ENCODE measurements at places on chromosomes 13 and 19.

DNA sequence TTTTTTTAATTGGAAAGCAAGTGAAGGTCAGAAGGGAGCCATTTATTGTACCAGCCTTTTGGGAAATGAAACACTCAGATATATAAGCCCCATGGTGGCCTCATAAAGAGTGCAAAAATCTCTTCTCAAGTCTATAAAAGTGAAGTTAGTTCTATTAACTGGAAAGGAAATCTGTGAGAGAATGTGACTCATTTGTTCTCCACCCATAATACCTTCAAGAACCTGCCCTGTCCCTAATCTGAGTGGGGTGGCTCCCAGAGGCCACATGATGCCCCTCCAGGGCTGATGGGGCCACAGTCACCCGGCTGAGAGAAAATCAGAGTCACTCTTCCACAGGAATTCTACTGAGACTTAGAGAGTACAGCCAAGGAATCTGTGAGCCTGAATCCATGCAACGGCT is 65.8 kb upstream of the SERP2 start:
- DNase-seq = no peak

- peak; percentile 36 for DNase-seq
Observed at GRCh38 chr19:29714371-29714952, 599 bp downstream of the C19orf12 start.

DNA sequence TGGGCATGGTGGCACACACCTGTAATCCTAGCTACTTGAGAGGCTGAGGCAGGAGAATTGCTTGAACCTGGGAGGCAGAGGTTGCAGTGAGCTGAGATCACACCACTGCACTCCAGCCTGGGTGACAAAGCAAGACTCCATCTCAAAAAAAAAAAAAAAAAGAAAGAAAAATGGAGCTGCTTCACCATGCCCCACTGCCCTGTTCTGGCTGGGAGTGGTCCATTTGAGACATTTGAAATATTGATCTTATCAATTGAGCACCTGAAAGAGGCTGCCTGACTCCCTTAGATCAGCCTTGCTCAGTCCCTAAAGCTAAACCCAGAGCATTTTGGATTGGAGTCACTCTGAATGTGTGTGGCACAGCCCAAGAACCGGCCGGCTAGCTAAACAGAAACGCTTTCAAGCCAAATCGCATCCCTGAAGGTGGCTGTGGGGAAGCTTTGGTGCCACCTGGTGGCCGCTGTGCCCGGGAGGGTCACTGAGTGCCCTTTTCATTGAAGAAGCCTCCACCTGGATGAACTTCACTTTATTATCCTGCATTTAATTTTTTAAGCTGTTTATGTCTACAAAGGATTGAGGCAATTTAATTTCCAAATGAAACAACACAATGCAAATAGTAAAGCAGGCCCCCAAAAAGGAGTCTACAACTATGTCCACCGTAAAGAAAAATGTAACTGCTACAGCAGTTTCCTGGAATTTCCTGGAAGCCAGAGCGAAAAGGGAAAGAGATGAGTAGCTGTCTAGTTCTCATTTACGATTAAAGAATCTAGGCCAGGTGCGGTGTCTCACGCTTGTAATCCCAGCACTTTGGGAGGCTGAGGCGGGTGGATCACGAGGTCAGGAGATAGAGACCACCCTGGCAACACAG is 53.1 kb upstream of the SERPINE3 start:
- peak; percentile 35 for DNase-seq

- DNase-seq = no peak
Observed at GRCh38 chr19:55592391-55593090, 6.8 kb downstream of the FIZ1 start.

- DNase-seq = no peak
Observed at GRCh38 chr19:54431255-54431838, 16.1 kb downstream of the TTYH1 start.

DNA sequence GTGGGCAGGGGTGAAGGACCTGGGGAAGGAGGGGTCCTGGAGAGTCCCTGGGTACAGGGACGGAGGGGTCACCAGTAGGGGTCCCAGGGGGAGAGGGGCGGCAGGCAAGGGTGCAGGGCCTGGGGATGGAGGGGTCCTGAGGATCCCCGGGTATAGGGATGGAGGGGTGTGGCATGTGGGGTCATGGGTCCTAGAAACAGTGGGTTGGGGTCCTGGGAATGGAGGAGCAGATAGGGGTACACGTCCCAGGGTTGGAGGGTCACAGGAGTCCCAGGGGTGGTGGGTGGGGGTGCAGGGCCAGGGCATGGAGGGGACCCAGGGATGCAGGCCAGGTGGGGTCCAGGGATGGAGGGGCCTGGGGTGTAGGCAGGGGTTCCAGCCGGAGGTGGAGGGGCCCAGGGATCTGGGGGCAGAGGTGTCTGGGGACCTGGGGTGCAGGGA is 1.4 kb downstream of the BTBD2 start:
- DNase-seq = no peak

- no peak for DNase-seq
Observed at GRCh38 chr13:33050161-33050560, 33.9 kb downstream of the KL start.

DNA sequence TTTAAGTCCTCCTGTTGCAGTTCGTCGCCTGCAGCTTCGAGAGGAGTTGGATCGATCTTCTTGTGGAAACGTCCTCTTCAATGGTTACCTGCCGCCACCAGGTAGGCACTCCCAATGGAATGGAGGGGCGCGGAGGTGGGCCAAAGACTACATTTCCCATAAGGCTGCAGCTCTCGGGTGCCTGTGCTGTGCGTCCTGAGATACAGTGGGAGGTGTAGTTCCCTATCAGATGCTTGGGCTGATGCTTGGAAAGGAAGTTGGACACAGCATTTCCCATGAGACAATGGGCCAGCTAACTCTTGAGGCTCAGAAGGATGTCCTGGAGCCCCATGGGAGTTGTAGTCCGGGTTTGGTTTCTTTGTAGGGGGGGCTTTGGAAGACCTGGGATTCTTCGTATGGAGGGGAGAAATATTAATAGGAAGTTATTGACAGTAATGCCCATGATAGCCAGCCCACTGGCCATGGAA is 1.8 kb downstream of the SHKBP1 start:
- DNase-seq = no peak

DNA sequence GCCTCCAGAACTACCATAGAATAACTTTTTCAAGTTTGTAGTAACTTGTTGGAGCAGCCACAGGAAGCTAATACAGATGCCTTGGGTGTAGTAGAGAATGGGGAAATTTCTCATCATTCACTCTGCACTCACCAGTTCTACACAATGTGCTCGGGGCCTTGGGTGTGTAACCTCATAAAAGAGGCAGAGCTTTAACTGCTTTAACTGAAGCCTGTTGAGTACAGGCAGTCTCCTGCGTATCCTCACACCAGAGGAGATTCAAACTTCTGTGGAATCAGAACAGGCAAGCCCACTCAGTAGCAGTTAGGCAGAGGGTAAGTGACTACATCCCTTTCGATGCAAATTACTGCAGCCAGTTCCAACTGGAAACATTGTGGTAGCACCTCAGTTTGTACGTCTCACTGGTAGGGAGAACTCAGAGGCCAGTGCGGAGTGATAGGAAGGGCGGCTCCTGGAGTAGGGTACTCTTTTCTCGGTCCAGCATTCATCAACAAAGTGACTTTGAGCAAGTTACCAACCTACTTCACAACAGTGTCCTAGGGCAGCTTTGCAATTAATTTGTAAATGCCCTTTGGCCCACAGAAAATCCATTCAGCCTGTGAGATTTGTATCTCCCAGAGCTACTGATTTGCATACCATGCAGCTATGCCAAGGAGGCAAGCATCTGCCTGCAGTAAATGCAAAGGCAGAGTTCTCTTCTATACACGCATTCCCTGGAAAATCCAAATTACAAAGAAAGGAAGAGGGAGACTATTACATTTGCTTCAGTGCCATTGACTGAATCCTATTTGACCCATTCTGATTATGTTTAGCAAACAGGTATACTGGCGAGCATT is 904.3 kb downstream of the DIAPH3 start:
- no peak for DNase-seq

DNA sequence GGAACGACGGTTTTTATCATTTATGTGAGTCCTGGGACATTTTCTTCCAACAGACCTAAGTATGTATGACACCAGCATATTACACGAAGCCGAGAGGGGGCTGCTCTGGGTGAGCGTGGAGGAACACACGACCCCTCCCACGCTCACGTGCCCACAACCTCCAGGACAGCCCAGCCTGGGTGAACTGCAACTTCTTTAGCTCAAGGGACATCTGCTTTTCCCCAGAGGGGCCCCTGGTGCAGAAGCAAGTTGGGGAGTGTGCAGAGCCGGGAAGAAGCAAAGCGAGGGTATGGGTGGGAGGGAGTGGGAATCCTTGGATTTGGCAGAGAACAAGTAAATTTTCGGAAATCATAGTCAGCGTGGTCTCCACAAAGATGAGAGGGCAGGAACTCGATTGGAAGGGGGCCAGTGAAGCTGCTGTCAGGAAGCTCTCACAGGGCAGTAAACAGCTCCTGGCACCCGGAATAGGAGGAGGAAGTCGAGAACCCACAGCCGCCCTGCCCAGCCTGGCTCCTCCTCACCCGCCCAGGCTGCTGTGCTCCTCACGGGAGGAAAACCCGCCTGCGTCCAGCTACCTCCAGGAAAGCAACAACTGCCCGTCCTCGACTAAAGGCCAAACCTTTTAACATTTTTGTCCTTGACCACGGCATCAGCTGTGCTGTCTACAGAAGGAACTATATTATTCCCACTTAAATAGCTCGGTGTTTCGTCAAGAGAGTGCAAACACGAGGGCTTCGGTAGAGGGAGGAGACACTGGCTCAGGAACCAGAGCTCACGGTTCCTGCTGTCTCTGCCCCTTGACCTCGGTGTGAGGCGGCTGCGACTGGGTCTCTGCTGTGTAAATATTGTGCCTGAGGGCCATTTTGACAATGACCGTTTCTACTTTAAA is 17.2 kb upstream of the CFAP97D2 start:
- no peak for DNase-seq

GRCh38 chr13:76803831-76804230 is 82.4 kb downstream of the KCTD12 start:
- no peak for DNase-seq

GRCh38 chr19:13835791-13836723 is 40.8 kb downstream of the ZSWIM4 start:
- no peak for DNase-seq

DNA sequence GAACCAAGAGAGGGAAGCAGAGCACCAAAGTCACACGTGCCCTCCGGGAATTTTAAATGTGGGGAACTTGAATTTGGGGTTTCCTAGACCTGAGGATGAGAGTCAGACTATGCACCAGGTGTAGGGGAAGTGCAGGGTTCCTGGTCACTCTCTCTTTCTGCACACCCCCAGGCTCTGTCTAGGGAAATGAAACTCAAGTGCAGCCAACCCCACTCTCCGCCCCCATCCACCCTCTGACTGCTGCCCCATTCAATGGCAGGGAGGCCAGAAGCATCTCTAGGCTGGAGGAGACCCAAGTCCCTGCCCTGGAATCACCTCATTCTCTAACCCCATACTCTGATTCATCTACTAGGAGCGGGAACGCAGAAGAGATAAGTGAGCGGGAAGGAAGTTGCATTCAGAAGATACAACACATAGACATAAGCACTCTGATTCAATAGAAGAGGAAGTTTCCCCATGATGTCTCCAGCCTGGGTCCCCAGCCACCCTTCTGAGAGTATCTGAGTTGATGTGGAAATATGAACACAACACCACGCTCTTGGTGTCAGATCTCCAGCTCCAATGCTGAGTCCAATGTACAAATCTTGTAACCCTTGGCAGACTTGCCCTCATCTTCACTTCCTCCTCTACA is 4.7 kb upstream of the SIGLEC14 start:
- DNase-seq = no peak

- no peak for DNase-seq
Observed at GRCh38 chr19:37907735-37908455, 887 bp downstream of the SIPA1L3 start.

DNA sequence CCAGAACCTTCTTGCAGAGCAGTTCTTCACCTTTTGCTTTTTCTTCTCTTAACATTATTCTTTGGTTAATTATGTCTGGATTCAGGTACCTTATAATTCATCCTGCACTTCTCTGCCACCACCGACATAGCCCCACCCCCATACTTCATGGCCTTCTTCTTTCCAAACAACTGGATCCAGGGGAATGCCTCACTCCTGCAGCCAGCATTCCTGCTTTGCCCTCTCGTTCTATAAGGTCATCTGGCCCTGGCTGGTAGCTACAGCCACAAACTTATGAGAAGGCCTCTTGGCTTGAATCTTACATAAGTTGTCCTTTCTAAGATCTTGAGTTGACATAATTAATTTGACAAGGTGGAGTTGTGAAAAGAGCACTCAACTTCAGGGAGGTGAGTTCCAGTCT is 84.1 kb upstream of the FRY start:
- no peak for DNase-seq

- DNase-seq = no peak
Observed at GRCh38 chr19:947707-948539, 22.1 kb downstream of the ARID3A start.

DNA sequence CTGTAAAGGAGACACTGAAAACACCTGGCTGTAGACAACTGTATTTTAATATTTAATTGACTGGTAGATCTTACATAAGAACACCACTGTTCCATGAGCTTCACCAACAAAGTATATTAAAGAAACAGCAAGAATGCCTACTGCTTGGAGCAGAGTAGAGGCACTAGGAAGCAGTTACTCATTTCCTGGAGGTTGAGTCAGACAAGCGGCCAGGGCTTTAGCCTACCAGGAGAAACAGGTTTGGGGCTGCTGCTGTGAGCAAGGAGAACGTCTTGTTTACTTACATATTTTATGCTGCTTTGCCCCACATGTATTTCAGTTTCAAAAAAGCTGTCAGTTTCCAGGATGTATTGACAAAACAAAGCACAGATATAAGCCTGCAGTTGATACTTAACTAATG is 33.4 kb downstream of the ALG5 start:
- DNase-seq = peak; percentile 26

DNA sequence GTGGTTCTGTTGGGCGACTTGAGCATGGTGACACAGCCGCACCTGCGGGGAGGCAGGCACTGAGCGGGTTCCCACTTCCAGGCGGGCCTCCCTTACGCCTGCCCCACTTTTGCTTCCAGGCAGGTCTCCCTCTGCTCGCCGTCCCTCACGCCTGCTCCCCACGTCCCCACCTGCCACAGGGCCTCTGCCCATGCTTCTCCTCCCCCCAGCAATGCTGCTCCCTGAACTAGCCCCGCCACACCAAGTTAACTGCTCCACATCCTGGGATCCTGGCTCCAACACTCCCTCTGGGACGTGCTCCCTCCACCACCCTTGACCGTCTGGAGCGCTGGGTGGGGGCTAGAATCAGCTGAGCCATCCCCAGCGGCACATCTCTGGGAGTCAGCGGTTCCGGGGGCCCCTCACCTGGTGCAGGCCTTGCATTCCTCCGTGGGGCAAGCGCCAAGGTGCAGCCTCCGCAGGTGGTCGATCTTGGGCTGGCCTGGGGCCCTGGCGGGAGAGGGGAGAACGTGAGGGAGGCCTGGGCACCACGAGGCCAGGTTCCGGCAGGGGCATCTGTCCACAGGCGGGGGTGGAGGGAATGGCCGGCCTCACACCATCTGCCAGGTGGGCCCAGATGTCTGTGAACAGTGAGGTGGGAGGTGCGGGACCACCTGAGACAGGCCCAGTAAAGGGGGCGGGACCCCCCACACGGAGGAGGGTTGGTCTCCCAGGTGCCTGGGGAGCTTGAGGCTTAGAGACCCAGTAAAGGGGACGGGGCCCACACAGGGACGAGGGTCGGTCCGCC is 9.2 kb downstream of the CFD start:
- no peak for DNase-seq
